Activated CD4-positive, alpha-beta T cell treated with anti-CD3 and anti-CD28 coated beads, Interleukin-2, Interleukin-6, amounts not matched to agents 100 ng/mL and 50 ng/mL, durations not matched to agents 16 hours and 8 hours (primary cell): ENCODE measurements at places on chromosomes 5 and 9.

DNA sequence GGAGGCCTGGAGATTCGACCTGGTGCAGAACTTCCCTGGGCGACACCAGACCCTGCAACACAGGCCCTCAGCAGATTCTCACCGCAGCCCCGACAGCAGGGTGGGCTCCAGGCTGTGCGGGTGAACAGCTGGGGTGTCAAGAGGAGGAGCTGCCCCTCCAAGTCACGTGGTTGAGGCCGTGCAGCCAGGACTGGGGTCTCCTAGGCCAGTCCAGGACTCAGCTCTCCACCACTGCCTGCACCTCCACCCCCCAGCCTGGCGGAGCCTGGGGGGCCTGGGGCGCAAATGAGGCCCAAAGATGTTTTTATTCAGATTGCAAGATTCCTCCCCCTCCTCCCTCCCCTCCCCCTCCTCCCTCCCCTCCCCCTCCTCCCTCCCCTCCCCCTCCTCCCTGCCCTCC, 9.2 kb upstream of the AGPAT2 start:
- DNase-seq, result no peak

DNA sequence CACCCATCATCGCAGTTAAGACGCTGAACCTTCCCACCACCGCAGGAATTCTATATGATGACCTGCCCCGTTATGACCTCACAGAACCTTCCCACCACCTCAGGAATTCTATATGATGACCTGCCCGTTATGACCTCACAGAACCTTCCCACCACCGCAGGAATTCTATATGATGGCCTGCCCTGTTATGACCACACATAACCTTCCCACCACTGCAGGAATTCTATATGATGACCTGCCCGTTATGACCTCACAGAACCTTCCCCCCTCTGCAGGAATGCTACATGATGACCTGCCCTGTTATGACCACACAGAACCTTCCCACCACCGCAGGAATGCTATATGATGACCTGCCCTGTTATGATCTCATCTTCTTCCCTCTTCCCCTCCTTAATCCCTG, 64.3 kb downstream of the IRX1 start:
- DNase-seq, result no peak

DNA sequence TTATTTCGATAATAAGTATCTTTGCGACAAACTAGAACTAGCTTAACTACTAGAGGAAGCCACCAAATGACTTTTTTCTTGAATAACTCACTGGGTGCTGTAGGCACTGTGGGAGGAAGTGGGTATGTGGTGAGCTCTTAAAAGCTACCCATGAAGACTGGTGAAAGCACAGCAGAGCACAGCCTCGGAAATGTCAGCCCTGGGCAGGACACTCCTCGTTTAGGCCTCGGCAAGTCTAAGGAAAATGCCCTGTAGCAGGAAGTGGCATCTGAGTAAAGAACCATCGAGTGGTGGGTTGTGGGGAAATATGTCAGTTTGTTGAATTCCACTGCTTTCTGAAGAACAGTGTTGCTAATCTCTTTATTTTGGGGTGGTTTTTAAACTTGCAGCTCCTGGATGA, 44.0 kb upstream of the NCS1 start:
- DNase-seq, result peak; percentile 89

DNA sequence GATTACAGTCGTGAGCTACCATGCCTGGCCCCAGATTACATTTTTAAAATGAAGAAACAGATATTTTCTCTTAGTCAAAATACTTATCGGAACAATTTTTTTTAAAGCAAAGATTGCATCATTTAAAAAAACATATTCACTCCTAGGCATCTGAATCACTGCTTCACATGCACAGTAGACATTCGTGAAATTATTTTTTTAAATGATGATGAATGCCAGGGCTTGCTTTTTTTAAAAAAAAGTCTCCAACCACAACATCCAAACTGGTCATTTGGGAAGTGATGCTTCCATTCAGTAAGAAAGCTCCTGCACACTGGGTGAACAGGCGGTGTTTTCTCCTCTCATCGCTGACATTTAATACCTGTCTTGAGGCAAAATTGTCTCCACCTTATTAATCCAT, 223.0 kb upstream of the DMRT1 start:
- no peak for DNase-seq

GRCh38 chr5:52665559-52665958, 122.2 kb upstream of the ITGA1 start:
- no peak for DNase-seq

DNA sequence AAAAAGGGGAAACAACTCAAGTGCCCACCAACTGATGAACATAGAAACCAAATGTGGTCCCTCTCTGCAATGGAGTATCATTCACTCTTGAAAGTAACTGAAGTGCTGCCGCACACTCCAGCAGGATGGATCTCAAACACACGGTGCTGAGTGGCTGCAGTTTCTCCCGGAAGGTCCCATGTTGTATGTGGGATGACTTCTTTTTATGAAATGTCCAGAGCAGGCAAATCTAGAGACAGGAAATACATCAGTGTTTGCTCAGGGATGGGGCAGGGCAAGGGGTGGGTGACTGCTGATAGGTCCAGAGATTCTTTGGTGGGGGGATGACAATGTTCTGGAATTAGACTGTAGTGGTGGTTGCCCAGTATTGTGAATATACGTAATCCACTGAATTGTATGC, 89.9 kb upstream of the ADAMTS2 start:
- no peak for DNase-seq

DNA sequence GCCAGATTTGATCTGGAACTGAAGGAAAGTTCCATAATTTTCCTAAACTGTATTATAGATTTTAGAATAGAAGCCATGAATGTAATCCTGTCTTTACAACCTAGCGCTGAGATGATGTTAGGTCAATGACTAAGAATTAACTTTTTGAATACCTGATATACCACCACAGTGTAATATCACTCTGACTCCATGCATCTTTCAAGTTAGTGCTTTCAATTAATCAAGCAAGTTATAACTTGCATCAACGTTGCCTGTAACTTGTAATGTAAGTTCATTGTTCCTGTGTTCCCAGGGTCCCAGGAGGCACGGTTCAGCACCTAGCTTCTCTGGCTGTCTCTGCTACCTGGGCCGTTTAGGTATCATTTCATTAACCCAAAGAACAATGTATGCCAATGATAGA, 139.3 kb downstream of the CSNK1G3 start:
- no peak for DNase-seq

GRCh38 chr5:173928871-173929574, 40.9 kb downstream of the CPEB4 start:
- DNase-seq, result no peak

DNA sequence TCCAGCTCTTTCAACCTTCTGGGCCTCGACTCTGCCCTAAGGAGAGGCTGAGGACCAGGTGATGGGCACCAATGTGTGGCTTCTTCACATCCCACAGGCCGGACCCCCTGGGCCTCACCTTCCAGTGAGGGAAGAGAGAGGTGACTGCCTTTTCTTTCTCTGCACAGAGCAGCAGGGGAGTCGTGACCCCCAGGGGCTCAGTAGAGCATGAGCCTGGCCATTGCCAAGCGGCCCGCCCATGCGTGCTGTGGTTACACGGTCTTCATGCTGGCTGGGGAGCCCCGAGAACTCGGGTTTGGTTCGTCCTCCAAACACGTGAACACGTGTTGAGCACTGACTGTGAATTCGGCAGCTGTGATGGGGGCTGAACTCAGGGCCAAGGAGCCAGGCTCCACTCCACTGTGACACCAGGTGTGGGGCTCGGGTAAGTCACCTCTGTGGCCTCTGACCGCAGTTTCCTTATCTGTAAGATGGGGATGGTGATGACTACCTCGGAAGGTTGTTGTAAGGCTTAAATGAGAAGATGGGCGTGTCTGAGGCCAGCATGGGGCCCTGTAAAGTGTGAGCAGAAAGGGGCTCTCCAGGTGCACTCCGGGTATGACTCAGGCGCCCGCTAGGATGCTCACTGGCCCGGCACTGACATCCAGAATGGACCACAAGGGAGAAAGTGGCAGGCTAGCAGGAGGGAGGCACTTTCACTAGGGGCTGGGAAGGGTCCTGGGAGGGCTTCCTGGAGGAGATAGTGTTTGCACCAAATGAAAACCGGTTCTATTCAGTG, 13.4 kb upstream of the GRHPR start:
- peak; percentile 94 for DNase-seq

GRCh38 chr5:167389537-167389936, 901.9 kb upstream of the WWC1 start:
- DNase-seq, result no peak

DNA sequence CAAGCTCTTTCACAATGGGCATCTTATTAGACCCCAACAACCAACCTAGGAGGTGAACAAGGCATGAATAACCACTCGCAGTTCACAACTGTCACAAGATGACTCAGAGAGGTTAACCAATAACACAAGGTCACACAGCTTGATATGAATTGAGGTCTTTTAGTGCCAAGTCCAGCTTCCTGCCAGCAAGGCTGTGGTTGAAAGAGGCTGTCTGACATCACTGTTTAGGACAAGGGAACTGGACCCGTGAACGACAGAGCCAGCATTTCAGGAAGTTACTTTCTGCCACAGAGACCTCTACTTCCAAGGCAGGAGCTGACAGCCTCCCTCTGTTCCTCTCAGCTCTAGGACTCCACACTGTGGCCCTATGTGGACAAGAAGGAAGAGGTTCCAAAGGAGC, 53.4 kb upstream of the ALDH1B1 start:
- DNase-seq, result peak; percentile 62

DNA sequence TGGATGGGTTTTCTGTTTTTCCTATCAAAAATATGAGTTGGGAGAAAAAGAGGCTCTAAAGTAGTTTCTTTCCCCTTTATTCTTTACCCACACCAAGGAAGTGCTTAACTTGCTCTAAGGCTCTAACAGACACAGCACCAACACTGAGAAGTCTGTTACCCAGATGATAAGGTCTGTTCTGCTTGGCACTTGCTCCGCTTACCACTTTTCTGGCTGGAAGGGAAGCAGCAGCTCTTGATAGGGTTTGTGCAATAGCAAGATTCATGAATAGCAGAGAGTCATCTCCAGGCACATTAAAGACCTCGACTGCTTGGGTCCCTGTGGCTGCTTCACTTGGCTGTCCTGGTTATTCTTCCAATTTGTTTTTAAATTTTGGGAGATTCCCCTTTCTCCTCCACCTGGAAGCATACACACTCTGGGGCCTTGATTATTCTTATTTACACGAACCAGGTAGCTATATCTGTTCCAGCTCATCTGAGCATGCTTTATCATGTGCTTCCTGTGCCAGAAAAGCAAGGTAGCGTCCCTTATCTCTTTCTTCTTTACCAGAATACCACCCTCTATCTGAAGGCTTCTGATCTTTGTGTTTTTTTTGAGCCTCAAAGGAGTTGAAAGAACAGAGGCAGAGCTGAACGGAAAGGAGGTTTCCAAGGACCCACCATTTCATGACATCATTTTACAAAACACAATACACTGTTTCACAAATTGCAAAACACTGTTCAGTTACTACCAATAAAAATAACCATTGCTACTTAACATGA, 24.8 kb downstream of the PPP3R2 start:
- DNase-seq, result no peak

DNA sequence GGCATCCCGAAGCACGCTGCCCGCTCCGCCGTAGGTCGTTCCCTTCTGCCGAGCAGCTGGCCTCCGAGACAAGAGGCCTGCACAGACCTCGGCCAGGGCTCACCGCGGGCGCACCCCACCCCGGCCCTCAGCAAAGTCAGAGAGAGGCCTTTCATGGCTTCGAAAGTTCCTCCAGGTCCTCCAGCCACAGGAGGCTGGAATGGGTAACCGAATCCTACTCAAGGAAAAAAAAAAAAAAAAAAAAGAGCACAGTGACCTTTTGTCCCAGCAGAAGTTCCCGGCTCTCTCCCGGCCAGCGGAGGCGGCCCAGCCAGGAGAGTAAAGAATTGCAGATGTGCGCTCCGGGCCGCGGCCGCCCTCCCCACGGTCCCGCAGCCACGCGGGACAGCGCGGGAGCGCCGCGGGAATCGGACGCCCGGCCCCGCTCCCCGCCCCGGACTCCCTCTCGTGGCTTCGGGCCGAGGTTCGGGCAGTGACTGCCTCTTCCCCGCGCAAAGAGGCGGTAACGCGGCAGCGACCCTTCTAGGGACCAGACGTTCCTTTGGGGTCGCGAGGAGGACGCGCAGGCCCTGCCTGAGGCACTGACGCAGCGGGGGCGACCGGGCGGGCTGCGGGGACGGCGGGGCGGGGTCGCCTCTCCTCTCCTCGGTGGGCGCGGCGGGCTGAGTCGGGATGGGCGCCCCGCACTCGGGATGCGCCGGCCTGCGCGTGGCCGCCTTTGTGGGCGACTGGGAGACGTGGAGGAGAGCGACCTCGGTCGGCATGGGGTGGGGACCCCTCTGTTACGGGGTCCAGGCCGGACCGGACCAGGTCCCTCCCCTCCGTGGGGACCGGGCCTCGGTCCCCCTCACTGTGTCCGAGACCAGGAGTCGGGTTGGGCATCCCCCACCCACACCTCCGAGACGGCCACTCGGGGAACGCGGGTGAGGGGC, 754 bp downstream of the GFPT2 start:
- no peak for DNase-seq

GRCh38 chr5:156402387-156402921, 75.5 kb downstream of the SGCD start:
- peak; percentile 85 for DNase-seq

GRCh38 chr5:56175488-56175887, 57.6 kb downstream of the ANKRD55 start:
- DNase-seq, result no peak

DNA sequence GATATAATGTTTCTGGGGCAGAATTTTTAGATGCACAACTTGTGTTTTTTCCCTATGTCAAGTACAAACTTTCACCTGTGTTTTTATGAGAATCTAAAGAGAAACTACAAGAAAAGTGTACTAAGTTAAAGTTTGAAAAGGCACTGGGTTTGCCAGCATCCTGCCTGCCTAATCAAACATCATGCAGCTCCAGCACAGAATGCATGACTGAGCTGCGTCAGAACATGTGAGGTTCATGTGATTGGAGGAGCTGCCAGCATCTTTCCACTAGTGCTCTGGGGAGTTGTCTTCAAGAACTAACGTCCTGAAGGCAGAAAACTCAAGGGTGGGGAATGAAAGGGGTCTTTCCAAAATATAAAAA, 46.1 kb upstream of the RIC1 start:
- peak; percentile 44 for DNase-seq

GRCh38 chr5:113600255-113600905, 86.9 kb downstream of the YTHDC2 start:
- DNase-seq, result no peak

GRCh38 chr5:134845335-134845851, 375 bp upstream of the C5orf24 start:
- DNase-seq, result no peak

GRCh38 chr5:72179028-72179815, 71.9 kb downstream of the MAP1B start:
- no peak for DNase-seq

- DNase-seq, result no peak
These were observed 253.1 kb downstream of the TLR4 start for GRCh38 chr9:117957267-117957666.

- no peak for DNase-seq
These were observed 56.8 kb downstream of the NUDT12 start for GRCh38 chr5:103505581-103506305.

DNA sequence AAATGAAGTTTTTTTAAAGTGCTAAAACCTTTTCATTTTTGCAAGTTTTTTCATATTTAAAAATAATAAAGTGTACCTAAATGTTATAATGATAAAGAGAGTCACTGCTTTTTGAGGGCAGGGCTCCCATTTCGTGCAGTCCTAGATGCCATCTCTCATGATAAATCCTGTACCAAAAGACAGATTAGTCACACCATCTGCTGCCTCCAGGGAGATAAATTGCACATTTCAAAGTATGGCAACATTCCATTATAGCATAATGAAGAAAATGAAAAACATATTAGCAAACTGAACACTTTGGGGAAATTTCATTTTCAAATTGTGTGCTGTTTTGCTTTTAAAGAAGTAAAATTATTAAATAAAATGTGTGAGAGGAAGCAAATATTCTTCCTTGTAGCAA, 257.2 kb downstream of the KIAA0825 start:
- DNase-seq, result no peak

- DNase-seq, result no peak
These were observed 1.8 kb upstream of the HNRNPAB start for GRCh38 chr5:178202541-178202940.

- DNase-seq, result no peak
These were observed 515.6 kb upstream of the DMAC1 start for GRCh38 chr9:8315211-8315610.
